Chondrocyte (in vitro differentiated cells): ENCODE measurements at places on chromosomes 12 and 14.

DNA sequence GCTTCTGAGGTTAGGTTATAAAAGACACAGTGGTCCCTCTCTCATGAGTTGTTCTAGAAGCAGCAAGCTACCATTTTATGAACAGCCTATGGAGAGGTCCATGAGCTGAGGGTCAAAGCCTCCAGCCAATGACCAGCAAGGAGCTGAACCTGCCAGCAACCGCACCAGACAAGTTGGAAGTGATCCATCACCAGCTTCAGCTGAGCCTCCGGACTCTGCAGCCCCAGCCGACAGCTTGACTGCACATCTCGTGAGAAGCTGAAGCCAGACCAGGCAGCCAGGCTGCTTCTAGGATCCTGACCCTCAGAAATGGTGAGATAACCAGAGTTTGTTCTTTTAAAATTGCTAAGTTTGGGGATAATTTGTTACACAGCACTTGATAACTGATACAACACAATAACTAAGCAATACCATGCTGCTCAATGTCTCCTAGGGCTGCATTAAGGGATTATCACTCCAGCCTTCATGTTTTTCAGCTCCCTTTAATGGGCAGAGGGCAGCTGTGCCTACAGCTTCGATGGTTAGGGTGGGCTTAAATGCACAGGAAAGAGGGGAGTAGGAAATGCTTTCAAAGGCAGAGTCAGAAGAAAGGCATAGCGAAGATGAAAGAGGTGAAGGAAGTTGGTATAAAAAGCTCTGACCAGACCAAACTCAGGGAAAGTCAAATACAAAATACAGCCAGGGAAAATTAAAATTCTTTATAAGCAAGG, 149.5 kb downstream of the RIMBP2 start:
- no peak for DNase-seq

- DNase-seq = no peak
Observed at GRCh38 chr12:89340861-89341260, 11.4 kb downstream of the DUSP6 start.

GRCh38 chr12:108360487-108360886, 21.4 kb upstream of the CMKLR1 start:
- DNase-seq = no peak

DNA sequence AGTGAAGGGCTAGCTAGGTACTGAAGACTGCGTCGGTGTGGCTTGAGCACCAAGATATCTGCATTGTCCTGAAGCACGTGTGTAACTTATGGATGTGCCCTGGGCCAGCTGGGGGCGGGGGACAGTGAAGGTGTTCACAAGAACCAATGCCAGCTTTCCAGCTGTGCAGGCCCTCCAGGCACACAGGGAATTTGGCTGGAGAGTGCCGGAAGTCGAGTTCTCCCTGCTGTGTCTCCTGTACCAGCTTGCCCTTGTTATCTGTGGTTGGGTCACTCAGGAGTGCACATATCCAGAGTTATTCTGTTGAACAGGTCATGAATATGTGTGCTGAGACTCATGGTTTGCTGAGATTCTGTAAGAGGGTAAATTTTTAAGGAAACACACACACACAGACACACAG, 75.9 kb upstream of the CRY1 start:
- DNase-seq = no peak

GRCh38 chr14:75531256-75531655, 9.0 kb downstream of the BATF start:
- DNase-seq = no peak

- DNase-seq = no peak
Observed at GRCh38 chr12:5716976-5717375, 228.1 kb downstream of the ANO2 start.
